ENCODE measurements at places on chromosomes 1 and 21.

DNA sequence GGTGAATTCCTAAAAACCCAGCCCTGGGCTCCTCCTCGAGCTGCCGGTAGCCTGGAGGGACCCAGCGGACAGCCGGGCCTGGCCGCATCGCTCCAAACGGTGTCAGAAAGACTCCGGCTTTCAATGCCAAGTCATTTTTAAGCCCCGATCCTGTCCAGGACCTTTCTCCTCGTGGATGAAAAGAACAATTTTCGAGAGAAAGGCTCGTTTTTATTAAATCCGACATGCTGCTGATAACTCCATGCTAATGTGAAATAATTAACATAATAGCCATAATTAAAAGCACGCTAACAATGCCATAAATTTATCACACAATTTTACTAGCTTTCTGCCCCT is 4.6 kb upstream of the FOXD3 start:
- ATAC-seq: no peak

DNA sequence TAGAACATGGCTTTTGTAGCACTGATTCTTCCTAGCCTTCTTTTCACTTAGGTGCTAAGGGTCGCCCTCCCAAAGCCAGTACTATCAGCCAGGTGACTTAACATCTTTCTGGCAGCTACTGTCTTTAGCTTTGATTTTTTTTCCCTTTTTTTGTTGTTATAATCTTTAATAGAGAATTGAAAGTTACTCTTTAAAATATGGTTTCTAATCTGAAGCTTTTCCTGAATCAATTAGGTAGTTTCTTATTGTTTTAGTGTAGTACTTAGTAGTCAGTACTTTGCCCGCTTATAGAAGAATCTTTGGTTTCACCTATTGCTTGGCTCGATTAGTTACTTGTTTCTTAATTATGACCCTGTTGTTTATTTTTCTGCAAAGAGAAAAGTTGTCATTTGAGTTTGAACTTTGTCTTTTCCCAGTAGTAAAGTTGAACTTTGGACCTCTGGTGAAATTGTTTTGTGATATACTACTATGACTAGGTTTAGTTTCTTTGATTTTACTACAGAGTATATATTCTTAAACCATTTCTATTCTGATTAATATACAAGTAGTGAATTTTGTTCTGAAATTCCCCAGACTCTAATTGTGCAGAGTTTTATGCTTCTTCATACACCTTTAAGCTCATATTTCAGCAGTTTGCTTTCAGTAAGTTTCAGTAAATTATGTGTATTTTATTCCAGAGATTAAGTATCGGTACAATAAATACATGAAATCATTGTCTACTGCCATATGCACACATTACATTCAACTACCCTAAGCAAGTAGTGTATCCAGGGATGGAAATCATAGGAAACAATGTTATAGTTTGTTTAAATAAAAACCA is 3.9 kb downstream of the MAGI3 start:
- ATAC-seq: no peak

GRCh38 chr1:233237647-233238046 is 57.9 kb downstream of the PCNX2 start:
- ATAC-seq: no peak

DNA sequence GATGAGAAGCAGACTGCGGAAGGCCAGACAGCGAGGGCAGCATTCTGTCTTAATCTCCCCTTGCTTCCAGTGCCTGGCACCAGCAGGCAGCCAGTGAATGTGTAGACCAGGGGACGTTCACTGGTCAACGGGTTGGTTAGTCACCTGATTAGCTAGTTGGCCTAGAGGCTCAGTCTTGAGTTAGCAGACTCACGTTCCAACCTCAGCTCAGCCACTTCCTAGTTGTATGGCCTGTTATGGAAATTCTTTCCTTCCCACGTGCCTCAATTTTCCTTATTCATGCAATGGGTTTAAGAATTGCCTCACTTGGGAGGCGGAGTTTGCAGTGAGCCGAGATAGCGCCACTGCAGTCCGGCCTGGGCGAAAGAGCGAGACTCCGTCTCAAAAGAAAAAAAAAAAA is 249.6 kb upstream of the TMEM51 start:
- no peak for ATAC-seq

GRCh38 chr1:204113896-204114295 is 37.9 kb downstream of the ETNK2 start:
- no peak for ATAC-seq

GRCh38 chr1:75265792-75266191 is 131.6 kb downstream of the LHX8 start:
- ATAC-seq: no peak
